ENCODE measurements at places on chromosomes 7 and 10.

- no peak for DNase-seq
Observed at GRCh38 chr7:135238112-135238744, 4.6 kb downstream of the STRA8 start.

DNA sequence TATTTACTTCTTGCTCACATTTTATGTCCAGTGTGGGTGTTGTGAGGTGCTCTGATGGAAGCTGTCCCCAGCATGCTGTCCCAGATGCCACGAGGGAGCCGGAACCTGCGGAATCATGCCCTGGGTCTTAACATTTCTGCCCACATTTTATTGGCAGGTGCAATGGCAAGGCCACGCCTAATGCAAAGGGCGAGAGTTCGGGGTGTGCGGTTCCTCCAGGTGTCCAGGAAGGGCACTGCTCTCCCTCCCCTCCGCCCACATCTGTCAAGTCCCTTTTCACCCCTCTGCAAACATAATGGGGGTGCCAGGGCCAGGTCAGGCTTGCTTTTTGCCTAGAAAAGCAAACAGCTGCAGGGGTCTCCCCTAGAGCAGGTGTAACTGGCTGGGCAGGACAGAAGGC, 16.4 kb downstream of the PDAP1 start:
- DNase-seq = no peak

GRCh38 chr7:45435846-45436245, 138.3 kb upstream of the ADCY1 start:
- DNase-seq = no peak

GRCh38 chr7:16846601-16847165, 35.1 kb downstream of the AGR3 start:
- DNase-seq = no peak

DNA sequence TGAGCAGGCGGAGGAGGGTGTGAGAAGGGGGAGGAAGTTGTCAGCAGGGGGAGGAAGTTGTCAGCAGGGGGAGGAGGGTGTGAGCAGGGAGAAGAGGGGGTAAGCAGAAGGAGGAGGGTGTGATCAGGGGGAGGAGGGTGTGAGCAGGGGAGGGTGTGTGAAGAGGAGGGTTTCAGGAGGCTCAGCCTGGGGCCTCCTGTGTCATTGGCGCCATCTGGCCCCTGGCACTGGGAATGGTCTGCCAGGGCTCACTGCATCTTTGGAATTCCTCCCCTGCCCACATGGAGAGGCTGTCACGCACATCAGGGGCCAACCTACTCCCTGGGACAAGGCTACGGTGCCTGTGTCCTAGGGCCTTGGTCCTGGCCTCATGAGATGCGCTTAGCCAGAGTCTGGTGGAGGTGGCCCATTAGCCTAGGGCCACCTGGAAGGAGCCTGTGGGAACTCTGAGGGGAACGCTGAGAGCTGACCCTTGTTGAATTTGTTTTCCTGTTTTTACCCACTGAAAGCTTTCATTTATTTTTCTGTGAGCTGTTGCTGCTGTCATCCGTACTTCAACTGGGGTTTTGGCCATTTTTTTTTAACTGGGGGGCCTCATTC, 18.0 kb downstream of the CAMK2B start:
- no peak for DNase-seq

DNA sequence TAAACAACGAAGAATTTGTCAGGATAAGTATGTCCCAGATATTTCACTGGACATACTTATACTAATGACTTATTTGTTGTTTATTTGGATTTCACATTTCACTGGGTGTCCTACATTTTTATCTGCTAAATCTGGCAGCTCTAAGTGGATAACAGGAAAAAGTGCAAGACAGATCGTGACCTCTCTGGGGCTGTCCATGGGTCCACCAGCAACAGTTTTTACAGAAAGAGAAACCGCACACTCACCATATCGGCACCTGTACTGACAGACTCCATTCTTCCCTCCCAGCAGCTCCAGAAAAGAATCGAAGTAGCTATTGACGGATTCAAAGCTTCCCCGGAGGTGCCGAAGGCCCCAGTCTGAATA, 393 bp downstream of the PLA2G12B start:
- DNase-seq = no peak

DNA sequence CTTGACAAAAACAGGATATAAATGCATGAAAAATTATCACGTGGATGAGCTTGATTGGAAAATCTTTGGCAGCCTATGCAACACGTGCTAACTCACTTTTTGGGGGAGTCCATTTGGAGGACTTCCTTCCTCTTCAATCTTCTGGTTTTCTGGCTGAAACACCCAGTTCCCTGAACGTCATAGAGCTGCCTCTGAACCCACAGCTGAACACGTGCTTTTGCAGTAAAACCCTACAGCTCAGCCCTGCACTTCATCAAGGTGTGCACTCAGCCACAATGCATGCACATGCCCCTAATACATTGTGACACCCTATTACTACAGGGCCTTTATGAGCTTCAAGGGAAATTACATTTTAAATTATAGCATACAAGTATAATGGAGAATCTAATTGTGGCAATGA, 808.7 kb upstream of the AUTS2 start:
- no peak for DNase-seq

GRCh38 chr10:44696496-44696895, 214.6 kb upstream of the TMEM72 start:
- DNase-seq = no peak

- no peak for DNase-seq
Observed at GRCh38 chr7:22584179-22584578, 84.2 kb upstream of the STEAP1B start.

DNA sequence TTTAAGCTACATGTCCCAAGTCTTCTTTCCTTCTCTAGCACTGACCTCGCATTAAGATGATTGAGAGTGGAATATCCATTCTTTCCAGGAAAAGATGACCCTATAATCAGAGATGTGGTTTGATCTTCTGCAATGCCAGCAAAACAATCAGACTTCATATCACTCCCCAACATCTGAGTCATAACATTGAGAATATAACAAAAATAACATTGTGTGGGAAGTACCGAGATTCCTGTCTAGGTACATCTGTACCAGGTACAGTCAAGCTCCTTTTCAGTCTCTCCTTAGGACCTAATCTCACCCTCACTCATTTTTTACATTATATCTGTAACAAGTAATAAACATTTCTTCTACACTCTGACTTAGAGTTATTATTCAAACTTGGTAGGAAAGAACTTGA, 201.6 kb downstream of the LRRTM3 start:
- DNase-seq = no peak

- peak; percentile 51 for DNase-seq
Observed at GRCh38 chr7:116236020-116236630, 25.8 kb downstream of the TES start.

GRCh38 chr7:25906003-25906402, 246.0 kb upstream of the NFE2L3 start:
- DNase-seq = no peak

- DNase-seq = no peak
Observed at GRCh38 chr7:157399086-157399687, 62.4 kb downstream of the DNAJB6 start.

DNA sequence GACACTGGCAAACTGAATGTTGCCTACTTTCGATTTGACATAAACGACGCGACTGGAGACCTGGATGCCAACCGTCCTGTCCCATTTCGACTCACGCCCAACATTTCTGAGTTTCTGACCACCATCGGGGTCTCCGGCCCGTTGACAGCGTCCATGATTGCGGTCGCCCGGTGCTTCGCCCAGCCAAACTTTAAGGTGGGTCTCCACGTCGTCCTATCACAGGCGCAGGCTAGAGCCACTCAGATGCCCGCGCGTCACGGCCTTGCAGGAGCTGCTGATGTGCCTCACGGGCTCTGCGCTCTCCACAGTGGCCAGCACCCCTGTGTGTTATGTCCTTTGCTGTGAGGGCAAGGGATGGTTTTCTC, 132.6 kb downstream of the SMURF1 start:
- no peak for DNase-seq

- DNase-seq = no peak
Observed at GRCh38 chr7:135291809-135292253, 58.2 kb downstream of the STRA8 start.

GRCh38 chr7:6172224-6172909, 100.1 kb downstream of the CYTH3 start:
- DNase-seq = no peak

DNA sequence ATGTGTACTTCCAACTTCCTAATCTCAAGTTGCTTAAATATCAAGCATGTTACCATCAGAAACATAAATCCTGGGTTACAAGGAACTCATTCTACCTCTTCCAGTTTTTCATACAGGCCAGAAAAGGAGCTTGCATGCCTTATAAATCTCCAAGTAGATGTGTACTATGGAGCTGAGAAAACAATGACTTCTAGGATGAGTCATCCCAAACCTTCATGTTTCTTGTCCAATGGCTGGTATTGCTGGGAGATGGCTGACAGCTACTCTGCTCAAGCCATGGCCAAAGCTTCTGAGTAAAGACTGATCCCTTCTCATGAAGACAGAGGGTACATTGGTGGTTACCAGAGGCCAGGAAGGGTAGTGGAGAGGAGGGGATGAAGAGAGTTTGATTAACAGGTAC, 8.6 kb downstream of the RAPGEF5 start:
- DNase-seq = no peak

- no peak for DNase-seq
Observed at GRCh38 chr10:33570495-33570894, 236.0 kb upstream of the NRP1 start.

DNA sequence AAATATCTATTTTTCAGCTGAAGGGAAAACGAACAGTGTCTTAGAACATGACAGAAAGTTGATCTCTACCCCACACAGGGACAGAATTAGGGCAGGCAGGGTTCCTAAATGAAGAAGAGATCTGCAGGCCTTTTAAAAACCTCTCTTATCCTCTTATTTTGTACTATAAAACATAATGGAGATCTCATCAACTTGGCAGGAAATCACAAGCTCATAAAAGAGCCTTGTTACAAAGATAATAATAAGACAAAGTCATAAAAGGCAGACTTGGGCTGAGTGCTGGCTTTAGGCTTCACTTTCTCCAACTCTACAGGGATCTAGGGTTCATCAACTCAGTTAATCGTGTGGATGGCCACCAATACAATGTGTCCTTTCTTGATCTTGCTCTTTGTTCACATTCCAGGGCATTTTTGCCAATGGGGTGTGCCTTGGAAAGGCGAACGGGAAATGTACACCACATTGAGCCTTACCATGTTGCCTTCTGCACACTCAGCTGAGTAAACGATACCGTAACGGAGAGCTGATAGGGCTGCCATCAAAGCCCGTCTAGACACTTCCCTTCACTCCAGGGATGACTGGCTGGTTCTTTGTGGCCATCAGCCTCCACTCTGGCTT, 7.1 kb upstream of the TEX36 start:
- no peak for DNase-seq

- peak; percentile 32 for DNase-seq
Observed at GRCh38 chr10:62183442-62183841, 85.2 kb downstream of the RTKN2 start.

DNA sequence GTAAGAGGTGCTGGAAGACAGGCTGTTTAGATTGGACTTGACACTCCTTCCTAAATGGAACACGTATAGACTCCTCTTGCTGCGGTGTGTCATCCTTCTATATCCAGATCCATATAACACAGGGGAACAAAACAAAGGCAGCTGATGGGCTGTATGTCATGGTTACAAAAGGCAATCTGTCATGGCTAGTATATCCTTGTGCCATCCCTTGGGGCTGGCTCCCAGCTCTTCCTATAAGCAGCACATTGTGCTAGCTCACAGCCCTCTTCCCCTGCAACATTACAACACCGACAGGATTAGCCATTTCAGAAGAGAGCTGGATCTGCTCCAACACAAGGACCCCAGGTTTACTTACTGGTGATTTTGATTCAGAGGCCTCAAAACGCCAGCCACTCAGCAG, 15.3 kb downstream of the LIPK start:
- no peak for DNase-seq

- no peak for DNase-seq
Observed at GRCh38 chr10:5654218-5654755, 12.1 kb downstream of the ASB13 start.

GRCh38 chr7:137937202-137937560, 64.7 kb downstream of the CREB3L2 start:
- DNase-seq = no peak

DNA sequence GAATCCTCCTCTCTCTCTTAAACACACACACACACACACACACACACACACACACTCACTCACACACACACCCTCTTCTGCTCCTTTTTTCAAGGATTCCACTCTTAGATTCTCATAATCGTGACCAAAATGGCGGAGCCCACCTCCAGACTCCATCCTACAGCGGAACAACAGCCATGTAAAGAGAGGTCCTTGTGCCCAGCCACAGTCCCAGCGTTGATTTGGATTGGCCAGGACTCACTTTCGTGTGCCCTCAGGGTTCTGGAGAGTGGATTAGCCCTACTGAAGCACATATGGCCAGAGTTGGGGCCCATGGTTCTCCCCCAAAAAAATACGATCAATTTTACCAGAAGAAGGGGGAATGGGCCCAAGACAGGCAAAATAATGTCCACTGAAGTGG, 90.2 kb upstream of the SMNDC1 start:
- no peak for DNase-seq

- no peak for DNase-seq
Observed at GRCh38 chr7:96157856-96158255, 164.0 kb downstream of the SLC25A13 start.

- no peak for DNase-seq
Observed at GRCh38 chr7:132045481-132045980, 489.1 kb upstream of the PODXL start.

GRCh38 chr7:150717814-150718420, 1.5 kb downstream of the GIMAP1 start:
- DNase-seq = no peak

- peak; percentile 5 for DNase-seq
Observed at GRCh38 chr7:135508883-135509588, 866 bp downstream of the CNOT4 start.
